ENCODE measurements at places on chromosomes 11 and 22. TPM values are rescaled to one million over a fixed set of nuclear protein-coding genes. Genes with fewer than 3 reads are reported as not detected.
A peak's percentile ranks its signal among the peaks of the same experiment; 100 is the strongest.

DNA sequence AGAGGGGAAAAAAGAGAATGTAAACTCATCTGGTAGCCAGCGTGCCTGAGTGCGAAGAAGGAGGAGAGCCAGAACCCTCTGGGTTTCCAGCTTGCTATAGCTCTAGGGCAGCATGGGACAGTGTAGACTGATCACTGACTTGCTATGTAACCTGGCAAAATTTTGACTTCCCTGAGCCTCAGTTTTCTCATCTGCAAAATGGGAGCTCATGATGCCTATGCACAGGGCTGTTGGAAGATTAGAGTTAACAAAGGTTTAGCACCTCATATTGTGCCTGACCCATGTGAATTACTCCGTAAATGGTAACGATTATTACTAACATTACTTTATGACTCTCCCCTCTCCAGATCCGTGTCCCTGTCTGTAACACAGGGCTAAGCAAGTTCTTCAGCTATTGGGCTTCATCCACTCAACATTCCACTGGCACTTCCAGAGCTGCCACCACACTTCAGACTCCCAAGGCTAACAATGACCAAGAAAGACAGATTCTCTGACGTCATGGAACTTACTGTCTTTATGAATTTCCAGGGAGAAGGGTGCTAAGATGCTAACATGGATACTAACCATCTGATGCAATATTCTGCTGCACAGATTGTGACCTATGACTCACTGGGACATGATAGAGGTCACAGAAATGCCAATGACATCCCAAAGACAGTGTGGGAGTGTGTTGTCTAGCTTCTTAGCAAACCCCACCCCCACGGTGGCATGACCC lies 195.2 kb downstream of the TRIM29 start:
- peak; percentile 16 for DNase-seq
- peaks cover 18% of the 10 kb centered on the region for H3K4me1 ChIP-seq
- no peak overlapping the region for H3K27ac ChIP-seq

GRCh38 chr11:9875862-9876261 lies 212.0 kb downstream of the SWAP70 start:
- H3K36me3 ChIP-seq, result no peaks in the 10 kb centered on the region
- H3K4me3 ChIP-seq, result no peak overlapping the region
- H3K27ac ChIP-seq, result no peak overlapping the region
- H3K27me3 ChIP-seq, result no peaks in the 10 kb centered on the region
- H3K4me1 ChIP-seq, result peaks cover 8% of the 10 kb centered on the region

DNA sequence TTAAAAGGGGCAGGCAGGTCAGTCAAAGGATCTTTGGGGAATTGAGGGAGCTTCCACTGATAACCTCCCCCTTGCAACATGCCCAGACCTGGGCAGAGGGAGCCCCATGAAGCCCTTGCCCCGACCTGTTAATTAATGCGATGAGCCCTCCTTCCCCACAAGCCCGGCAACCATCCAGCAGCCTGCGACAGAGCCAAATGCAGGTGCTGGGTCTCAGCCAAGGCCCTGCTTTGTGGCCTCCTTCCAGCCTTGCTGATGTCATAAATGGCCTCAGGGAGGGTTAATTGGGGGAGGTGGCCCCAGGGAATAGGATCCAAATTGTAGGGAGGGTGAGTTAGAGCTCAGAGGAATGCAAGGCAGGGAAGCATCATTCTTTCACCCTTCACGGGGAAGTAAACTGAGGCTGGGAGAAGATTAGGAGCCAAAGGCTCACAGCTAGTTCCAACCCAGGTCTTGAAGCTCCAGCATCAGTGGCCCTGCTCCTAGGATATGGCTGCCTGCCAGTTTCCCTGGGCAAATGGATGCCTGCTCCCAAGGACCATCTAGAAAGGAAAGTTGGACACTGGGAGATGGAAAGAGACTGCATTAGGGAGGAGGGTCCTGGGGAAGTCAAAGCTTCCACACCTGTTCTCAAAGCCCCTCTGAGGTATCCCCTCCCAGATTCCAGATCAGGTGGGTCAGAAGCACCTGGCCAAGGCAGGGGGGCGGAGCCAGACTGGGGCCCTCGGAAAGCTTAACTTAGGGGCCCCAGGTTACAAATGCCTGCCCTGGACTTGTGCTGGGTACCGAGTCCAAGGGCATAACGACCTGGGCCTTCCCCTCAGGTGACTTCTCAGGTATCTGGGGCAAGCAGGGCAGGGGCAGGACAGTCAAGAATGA lies 34.1 kb downstream of the LMO1 start:
- peaks cover 6% of the 10 kb centered on the region for H3K4me1 ChIP-seq
- no peaks in the 10 kb centered on the region for H3K27me3 ChIP-seq

GRCh38 chr11:45092404-45092785 lies 54.0 kb upstream of the PRDM11 start:
- no peaks in the 10 kb centered on the region for H3K36me3 ChIP-seq
- H3K27me3 ChIP-seq, result no peaks in the 10 kb centered on the region
- no peak for DNase-seq
- H3K4me1 ChIP-seq, result peaks cover 7% of the 10 kb centered on the region
- no peak overlapping the region for H3K4me3 ChIP-seq

OR52N4 gene
- total RNA-seq, result not detected

SNAP29 gene
- 25.2 TPM for total RNA-seq

SART1 gene
- total RNA-seq, result 74.7 TPM

RNF141 gene
- total RNA-seq, result 12.4 TPM

DNA sequence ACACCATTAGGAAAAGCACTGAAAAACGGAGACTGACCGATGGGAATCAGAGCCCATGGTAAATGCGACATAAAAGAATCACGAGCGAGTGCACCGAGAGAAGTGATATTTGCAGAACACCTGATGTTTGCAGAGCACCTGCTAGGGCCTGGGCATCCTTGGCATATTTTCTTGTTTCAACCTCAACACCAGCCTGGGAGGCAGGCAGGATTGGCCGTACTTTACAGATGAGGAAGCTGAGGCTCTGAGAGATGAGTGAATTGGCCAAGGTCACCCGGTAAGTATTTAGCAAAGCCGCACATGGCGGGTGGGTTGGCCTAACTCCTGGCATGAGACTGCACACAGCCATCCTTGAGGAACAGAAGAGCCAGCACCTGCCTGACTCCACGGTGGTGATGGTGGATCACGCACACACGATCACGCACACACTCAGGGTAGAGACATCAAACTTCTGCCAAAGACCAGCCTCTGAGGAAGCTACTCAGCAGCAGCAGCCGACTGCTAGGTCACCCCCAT lies 21.6 kb upstream of the CHADL start:
- no peaks in the 10 kb centered on the region for H3K4me1 ChIP-seq
- DNase-seq, result no peak
- peaks cover 47% of the 10 kb centered on the region for H3K36me3 ChIP-seq
- H3K27me3 ChIP-seq, result no peaks in the 10 kb centered on the region
- H3K4me3 ChIP-seq, result no peak overlapping the region

DNA sequence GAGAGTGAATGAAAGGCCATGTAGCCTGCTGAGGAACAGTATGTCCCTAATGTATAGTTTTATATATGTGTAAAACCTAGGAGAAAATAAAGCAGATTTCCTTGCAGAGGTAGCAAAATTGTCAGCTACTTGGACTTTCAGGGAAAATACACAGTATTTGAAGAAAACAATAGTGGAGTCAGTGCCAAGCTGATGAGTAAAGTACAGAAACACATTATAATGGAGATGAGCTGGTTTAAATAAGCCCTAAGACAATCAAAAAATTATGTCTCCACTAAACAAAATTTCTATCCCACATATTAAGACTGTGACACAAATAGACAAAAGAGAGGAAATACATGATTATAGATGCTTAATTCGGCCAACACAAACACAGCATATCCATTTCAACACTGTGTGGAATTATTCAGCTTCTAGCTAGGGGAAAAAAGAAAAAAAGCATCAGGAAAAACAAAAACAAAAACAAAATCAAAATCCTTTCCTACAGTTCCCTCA lies 75.9 kb downstream of the MAML2 start:
- H3K4me1 ChIP-seq, result peaks cover 9% of the 10 kb centered on the region
- no peak overlapping the region for H3K4me3 ChIP-seq
- no peak overlapping the region for H3K27ac ChIP-seq
- no peaks in the 10 kb centered on the region for H3K36me3 ChIP-seq
- DNase-seq, result no peak
- H3K27me3 ChIP-seq, result no peaks in the 10 kb centered on the region

DNA sequence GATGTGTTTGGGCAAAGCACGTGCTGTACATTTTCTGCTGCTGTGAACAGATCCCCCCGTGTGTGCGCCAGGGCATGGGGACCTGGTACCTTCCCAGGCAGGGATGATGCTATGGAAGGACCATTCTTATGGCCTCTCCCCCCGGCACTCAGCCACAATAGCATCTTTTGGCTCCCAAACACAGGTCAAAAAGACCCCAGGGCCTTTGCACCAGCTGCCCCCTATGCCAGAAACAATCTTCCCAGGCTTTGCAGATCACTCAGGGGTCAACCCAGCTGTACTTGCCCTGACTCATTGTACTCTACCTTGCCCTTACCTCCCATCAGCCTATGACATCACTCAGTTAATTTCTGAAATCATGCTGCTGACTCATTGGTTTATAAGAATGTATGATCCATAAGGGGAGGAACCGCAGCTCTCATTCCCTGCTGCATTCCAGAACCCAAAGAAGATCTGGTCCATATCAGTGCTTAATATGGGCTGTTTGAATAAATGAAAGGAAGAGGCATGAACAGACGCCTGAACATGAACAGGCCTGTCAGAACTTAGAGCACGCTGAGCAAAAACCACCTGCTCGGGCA lies 100.7 kb downstream of the CELSR1 start:
- H3K27me3 ChIP-seq, result no peaks in the 10 kb centered on the region
- peaks cover 4% of the 10 kb centered on the region for H3K36me3 ChIP-seq
- no peak overlapping the region for H3K27ac ChIP-seq
- no peaks in the 10 kb centered on the region for H3K4me1 ChIP-seq
- H3K4me3 ChIP-seq, result no peak overlapping the region

DNA sequence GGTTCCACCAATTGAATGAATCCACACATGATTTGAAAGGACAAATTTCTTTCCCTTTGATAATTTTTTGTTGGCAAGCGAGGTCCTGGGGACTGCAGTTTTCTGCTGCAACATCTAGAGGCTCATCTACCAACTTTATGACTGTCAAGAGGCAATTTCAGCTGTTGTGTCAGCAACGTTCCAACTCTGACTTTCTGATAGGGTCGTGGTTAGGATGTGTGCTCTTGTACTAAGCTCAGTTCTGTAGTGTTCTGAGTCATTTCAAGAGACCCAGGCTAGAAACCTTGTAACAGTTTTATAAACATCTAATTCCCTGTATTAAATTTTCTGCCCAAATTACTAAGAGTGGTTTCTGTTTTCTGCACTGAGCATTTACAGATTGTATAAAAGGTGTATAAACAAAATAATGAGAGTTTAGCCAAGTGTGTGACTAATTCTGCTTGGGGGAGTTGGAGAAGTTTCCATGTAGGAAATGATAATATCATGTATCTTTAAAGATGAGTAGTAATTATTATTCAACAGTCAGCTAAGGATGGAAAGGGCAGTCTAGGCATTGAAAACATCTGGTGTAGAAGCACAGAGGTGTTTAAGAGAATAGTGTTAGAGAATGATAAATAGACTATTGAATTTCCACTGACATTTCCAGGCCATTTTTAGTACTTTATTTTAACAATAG lies 72.2 kb downstream of the RBMXL2 start:
- no peak for DNase-seq
- H3K4me1 ChIP-seq, result no peaks in the 10 kb centered on the region
- H3K27me3 ChIP-seq, result no peaks in the 10 kb centered on the region
- H3K4me3 ChIP-seq, result no peak overlapping the region

DNA sequence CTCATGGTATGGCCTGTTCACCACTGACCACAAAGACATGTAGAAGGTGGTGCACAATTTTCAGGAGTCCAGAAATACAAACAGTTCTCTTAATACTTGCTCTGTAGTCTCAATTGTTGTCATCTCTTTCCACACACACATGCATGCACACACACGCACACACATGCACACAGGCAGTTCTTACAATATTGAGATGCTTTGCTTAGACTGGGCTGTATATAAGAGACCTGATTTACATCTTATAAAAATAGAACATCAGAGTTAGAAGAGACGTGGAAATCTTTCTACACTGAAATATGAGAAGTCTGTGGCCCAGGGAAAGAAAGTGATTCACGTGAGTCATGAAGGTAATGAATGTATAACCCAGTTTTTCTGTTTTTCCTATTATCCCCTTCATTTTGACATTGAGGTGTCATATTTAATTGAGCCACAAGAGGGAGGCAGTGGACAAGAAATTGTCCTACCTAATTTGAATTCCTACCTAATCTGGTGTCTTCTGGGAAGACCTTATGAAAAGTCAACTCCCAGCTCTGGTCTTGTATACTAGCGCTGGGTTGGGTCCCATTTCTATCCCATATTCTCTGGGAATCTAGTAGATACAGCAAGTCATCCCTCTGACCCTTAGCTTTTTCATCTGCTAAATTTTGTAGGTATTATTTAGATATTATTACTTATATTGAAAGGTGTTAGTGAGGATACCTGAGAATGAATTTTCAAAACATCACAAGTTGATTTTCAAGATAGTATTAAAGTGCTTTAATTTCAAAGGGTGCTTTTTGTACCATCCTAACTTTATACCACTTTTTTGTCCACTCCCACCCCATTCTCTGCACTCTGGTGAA lies 14.9 kb upstream of the MS4A4A start:
- DNase-seq, result peak; percentile 43
- H3K4me3 ChIP-seq, result no peak overlapping the region
- H3K4me1 ChIP-seq, result no peaks in the 10 kb centered on the region

CARD18 gene
- not detected for total RNA-seq

- H3K27ac ChIP-seq, result peak overlapping the region; percentile 65
- H3K36me3 ChIP-seq, result no peaks in the 10 kb centered on the region
- no peaks in the 10 kb centered on the region for H3K27me3 ChIP-seq
- peaks cover 15% of the 10 kb centered on the region for H3K4me1 ChIP-seq
- peak; percentile 60 for DNase-seq
These were observed 14.8 kb upstream of the MRGPRF start for GRCh38 chr11:69027704-69028372.

HBG1 gene
- not detected for total RNA-seq

DNA sequence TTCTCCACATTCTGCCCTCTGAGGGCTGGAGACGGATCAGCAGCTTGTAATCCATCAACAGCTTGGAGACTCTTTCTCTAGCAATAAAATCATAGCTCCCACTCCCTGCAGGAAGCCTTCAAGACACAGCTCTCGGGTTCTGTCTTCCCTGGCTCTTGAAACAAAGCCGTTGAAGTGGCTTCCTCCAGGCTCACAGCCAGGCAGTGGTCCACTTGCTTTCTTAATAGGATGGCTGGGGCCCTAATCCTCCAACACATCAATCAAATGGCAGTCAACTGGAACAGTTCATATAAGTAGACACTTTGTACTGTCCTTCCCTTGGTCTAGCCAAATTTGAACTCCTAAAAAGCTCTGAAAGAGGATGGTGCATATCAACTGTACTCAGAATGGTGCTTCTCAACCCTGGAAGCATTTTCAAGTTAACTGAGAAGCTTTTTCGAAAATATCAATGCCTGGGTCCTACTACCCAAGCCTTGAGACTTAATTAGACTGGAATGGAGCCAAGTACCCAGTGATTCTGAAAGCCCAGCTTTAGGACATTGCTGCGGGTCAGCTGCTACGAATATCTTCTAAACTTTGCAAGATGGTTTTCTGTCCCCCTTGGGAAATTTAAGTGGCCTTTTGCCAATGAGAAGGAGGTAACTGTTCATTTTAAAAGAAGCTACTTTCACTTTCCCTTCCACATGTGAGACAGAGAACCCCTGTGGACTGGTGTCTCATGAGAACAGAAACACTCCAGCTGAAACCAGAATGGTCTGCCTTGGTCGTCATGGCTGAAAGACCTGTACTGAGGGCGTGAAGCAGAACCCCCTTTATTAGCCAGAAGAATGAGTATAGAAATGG lies 74.7 kb downstream of the SC5D start:
- H3K27ac ChIP-seq, result no peak overlapping the region
- no peaks in the 10 kb centered on the region for H3K27me3 ChIP-seq
- no peaks in the 10 kb centered on the region for H3K4me1 ChIP-seq
- H3K4me3 ChIP-seq, result no peak overlapping the region

OR10D3 gene
- not detected for total RNA-seq

All from cardiac muscle cell (in vitro differentiated cells and primary cell).